Kidney glomerular epithelial cell (primary cell): ENCODE measurements at places on chromosomes 3 and 15.
A peak's percentile ranks its signal among the peaks of the same experiment; 100 is the strongest.

GRCh38 chr15:92118162-92118935, 264.8 kb downstream of the SLCO3A1 start:
- peak; percentile 29 for DNase-seq

DNA sequence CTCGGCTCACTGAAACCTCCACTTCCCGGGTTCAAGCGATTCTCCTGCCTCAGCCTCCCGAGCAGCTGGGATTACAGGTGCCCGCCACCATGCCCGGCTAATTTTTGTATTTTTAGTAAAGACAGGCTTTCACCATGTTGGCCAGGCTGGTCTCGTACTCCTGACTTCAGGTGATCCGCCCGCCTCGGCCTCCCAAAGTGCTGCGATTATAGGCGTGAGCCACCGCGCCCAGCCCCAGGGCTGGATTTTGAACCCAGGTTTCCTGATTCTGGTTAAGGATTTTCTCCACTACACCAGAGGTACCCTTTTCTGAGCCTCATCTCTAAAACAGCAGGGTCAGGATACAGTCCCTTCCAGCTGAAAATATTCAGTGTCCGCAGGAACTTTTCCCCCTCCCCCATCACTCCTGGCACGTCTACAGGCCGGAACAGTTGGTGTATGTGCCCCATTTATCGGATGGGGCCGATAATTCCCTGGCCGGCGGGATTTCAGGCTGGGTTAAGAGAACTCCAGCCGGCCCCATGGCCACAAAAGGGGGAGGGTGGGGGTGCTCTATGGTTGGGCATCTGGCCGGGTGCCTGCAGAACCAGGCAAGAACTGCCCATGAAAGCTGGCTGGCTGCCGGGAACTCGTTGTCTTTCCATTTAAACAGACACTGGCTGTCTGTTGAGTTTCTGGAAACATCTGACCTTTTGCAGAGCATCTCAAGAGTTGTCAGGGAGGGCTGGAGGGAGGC, 26.8 kb upstream of the SEMA4B start:
- peak; percentile 17 for DNase-seq

DNA sequence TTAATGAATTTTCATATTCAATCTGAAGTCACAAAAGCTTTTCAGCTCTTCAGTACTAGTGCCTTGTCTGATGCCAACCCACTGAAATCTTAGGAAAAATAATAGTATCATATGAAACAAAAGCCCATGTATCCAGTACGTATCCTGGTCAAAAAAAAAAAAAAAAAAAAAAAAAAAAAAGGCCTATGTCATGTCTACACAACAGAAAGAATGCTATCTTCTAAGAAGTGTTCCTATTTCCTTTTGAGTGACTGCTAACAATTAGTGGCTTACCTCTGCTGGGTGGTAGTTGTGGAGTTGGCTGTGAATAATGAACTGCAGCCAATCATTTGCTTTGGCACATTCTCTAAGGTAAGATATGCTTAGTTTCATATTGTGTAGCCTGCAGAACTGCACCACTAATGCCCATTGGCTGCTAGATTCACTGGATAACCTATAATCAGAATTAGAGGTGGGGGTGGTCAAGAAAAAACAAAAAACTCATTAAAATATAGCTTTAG, 59.6 kb downstream of the EIF3J start:
- no peak for DNase-seq

GRCh38 chr15:57345584-57345983, 30.7 kb upstream of the CGNL1 start:
- DNase-seq: no peak

GRCh38 chr3:62809369-62809768, 65.8 kb downstream of the CADPS start:
- no peak for DNase-seq

GRCh38 chr3:115018694-115019093, 128.4 kb downstream of the ZBTB20 start:
- DNase-seq: no peak

GRCh38 chr3:46665763-46666452, 27.6 kb downstream of the ALS2CL start:
- DNase-seq: no peak

DNA sequence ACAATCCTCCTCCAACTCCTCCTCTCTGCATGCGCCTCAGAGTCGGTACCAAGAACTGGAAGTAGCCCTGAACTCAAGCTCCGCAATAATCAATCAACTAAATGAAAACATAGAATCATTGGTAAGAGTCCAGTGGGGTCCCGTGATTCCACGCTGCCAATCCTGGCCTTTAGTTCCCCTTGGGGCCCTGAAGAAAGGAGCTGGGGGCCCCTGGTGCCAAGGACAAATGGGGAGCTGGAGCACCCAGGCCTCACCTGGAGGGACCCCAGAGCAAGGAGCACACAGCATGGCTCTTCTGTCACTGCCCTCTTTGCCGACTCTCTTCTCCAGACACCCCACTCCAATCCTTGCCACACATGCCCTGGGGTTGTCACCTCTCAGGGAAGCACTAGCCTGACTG, 80.3 kb downstream of the ADAMTS7 start:
- no peak for DNase-seq

GRCh38 chr15:98760975-98761374, 112.6 kb downstream of the IGF1R start:
- DNase-seq: no peak

GRCh38 chr3:98518816-98519215, 3.9 kb downstream of the CLDND1 start:
- no peak for DNase-seq

DNA sequence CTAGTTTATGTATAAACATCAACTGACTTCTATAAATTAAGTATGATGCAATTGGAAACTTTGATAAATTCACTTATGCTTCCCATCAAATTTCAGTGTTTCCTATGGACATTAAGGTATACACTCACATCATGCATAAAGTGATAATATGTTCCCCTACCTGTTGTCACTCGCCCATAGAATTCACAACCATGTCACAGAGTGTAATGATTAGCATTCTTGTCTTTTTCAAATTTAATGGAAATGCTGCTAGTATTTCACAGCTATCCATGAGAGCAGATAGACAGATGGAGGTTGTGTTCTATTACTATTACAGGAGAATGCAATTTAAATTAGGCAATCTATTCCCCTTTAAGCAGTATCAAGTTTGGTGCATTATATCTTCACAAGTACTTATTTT, 984 bp downstream of the PLSCR4 start:
- no peak for DNase-seq

GRCh38 chr3:140911822-140912221, 29.8 kb upstream of the SLC25A36 start:
- no peak for DNase-seq

GRCh38 chr3:47567149-47567548, 11.5 kb downstream of the CSPG5 start:
- DNase-seq: no peak

DNA sequence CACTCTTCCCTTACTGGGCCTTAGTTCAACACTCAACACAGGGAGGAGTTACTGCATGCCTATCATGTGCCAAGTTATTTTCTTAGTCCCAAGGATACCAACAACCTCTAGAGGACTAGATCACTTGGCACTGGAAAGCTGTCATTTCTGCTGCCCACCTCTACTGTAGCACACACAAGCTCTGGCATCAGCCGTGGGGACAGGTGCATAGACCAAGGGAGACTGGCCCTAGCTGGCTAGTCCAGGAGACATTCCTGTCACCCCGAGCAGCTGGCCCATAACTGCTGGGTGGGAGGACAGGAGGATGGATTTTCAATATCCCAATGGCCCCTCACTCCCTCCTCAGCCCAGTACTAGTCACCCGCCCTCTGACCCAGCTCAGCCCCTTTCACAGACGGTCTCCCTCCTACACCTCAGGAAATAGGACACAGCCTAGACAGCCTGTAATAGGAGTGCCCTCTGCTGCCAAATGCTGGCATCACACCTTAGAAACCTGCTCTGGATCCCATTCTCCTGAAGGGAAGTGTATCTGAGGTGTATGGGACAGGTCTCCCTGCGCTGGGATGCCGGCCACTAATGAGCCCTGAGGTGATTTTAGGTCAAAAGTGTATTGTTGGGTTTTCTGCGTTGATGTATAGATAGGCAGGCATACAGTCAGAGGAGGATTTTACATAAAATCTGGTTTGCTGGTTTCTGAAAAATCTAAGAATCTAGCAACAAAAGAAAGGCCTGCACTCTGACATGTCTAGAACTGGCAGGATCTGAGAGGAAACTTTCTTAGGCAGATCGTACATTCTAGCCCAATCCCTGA, 3.4 kb upstream of the DZIP1L start:
- DNase-seq: peak; percentile 77

DNA sequence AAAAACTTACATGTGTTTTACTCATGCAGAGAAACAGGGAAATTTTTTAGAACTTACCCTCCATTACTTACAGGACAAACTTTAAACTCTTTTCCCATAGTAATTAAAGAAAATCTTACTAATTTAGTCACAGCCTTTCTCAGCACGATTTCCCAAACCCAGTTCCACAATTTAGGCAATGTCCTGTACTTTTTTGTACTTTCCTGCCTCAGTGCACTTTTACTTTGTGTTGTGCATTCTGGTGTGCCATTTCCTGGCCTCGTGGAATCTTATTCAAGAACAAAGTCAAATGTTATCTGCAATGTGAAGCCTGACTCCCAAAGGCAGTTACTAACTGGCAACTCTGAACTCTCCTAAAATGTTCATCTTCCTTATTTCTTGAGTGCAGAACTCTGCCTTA, 1.9 kb downstream of the SLC33A1 start:
- no peak for DNase-seq

GRCh38 chr15:69095274-69095673, 65.2 kb upstream of the GLCE start:
- no peak for DNase-seq

- DNase-seq: peak; percentile 69
These were observed 36.0 kb downstream of the MORC1 start for GRCh38 chr3:109081746-109082510.

DNA sequence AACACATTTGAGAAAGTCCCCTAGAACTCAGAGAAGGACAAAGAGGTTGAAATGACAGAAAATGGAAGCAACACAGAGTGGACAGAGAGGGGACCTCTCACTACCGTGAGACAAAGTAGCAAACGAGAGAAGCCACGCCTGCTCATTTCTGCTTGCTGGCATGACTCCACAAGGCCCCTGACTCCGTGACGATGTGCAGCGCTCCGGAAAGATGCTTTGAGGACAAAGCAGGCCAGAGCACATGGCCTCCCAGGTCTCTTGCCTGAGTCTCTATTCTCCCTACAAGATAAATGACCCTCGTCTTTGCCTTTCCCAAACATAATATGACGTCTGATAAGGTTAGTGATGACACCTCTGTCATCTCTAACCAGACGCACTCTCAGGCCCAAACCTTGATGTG, 63.8 kb upstream of the CTSH start:
- no peak for DNase-seq

- no peak for DNase-seq
These were observed 33.0 kb downstream of the HERC1 start for GRCh38 chr15:63800739-63801138.

- DNase-seq: peak; percentile 65
These were observed 314.7 kb downstream of the LPP start for GRCh38 chr3:188468662-188469061.

DNA sequence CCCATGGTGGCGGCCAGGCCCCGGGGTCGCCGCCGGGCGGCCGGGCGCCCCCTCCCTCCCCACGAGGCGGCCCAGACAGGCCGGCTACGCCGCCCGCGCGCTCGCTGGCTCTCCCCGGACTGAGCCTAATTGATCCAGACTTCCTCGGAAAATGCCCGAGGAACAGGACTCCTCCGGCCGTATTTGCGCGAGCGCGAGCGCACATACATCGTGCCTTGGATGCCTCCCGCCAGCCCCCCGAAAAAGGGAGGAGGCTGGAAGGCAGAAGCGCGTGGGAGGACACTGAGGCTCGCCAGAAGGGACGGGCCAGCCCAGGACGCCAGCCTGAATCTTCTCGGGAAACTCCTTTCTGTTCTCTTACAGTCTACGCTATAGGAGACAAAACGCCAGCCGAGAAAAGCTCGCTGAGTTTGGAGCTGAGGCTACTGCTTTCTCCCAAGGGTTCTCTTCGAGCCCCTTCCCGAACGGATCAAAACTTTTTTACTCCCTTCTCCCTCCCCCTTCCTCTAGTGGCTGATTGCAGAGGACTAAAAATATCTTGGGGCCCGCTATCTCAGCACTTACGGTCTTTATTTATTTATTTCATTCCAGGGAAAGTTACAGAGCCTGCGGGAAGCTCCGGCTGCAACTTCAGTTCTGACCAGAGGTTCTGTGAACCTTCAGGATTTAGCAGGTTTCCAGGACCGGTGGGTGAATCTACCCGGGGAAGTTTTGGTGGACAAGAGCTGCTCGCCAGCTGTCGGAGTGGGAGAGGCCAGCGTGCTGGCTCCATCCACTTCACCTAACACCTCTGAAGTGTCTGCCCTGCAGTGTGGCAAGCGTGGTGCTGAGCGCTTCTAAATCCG, at the start of gene PDZRN3:
Gene PDZRN3, minus strand, starts transcription at position 121 of the 845 bp plus-strand sequence.
- DNase-seq: peak; percentile 41

DNA sequence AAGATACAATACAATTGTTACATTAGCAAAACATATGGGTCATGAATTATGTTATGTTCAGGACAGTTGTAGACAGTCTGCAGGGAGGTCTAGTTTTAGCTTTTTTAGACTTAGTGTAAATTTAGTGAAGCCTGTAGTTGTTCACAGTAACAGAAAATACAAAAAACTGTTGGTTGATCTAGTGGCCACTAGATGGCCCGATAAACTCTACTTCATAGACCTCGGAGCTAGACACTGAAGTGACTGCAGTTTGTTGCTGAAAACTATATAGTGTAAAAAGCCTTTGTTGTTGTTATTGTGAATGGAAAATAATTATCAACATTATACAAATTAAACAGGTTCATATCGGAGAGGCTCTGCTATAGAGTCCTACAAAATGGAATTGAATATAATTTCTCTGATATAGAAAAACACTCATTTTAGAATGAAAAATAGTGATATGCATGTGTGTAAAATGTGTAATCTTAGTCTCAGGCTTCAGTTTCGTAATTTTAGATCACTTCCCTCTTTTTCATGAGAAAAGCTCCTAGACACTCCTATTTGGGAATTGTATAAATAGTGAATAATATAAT, 18.3 kb downstream of the MAGEL2 start:
- DNase-seq: peak; percentile 43

- no peak for DNase-seq
These were observed 4.6 kb downstream of the TMEM108 start for GRCh38 chr3:133042778-133043177.

GRCh38 chr3:73467211-73467610, 157.5 kb downstream of the PDZRN3 start:
- DNase-seq: no peak

GRCh38 chr3:134228035-134228434, 22.6 kb downstream of the RYK start:
- no peak for DNase-seq

DNA sequence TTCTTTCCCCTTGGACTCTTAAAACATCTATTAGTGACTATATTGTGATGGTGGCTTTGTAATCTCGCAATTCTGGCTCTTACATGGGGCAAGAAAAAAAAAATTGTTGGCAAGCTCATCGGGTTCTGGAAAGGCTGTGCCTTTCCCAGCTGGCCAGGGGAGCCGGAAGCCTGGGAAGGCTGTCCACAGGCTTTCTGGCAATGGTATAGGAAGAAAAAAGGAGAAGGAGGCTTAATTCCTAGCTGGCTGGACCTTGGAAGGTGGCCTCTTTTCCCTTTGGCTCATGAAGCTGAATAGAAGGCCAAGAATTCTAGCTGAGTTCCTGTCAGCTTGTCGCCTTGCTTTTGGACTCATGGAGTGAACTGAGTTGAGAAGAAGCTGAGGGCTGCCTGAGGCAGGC, 243.5 kb upstream of the SEMA6D start:
- no peak for DNase-seq

- no peak for DNase-seq
These were observed 317.0 kb upstream of the TPRG1 start for GRCh38 chr3:188854772-188855149.
